ENCODE measurements at places on chromosomes 2 and 18.
A peak's percentile ranks its signal among the peaks of the same experiment; 100 is the strongest.

DNA sequence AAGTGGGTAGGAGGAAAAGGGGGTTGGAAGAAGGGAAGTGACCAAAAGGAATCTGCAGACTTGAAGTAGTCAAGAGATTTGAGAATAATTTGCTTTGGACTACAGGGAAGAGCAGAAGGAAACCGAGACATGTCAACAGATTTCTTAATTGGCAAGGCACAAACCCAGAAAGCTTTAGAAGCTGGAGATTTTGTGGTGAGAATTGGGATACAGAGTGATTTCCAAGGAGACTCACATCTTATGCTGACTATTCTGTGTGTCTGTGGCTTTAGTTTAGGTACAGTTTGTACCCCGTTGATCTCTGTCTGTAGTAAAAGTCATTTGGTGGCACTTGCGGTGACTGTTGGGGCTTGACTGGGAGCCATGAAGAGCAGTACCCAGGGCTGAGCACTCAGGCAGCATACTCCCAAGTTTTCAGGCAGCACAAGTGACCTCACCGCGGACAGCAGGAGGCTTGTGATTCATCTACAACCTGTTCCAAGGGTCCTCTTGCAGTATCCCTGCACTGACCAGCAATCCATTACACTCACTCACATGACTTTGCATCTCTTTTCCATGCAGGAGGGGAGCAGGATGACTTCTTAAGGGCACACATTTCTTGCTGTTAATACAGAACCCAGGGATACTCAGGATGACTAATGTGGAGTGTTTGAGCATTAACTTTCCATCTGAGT is 97.1 kb upstream of the TNP1 start:
- no peak for DNase-seq

DNA sequence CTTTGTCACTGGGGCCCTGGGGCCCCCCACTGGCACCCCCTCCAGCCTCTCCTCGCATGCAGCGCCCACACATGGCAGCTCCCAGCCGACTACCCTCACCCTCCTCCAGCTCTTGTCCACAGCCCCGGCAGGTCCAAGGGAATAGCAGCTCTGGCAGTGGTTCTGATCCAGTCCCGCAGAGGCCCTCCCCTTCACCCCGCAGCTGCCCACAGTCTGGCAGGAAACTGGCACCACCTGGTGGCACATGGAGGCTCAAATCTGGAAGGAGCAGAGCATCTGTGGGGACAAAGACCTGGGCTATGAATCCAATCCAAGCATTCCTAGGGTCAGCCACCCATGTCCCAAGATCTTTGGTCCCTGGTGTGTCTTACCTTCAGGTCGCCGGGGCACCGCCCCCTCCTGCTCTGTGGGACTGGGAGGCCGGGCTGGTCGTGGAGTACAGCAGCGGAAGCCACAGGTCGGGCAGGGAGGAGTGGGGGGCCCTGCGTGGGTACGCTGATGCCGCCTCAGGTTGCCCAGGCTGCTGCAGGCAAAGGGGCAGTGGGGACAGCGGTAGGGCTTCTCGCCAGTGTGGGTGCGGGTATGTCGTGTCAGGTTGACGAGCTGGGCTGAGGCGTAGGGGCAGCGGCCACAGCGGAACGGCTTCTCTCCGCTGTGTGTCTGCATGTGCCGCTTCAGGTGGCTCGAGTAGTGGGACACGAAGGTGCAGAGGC is 2.3 kb downstream of the ZNF513 start:
- DNase-seq: no peak

DNA sequence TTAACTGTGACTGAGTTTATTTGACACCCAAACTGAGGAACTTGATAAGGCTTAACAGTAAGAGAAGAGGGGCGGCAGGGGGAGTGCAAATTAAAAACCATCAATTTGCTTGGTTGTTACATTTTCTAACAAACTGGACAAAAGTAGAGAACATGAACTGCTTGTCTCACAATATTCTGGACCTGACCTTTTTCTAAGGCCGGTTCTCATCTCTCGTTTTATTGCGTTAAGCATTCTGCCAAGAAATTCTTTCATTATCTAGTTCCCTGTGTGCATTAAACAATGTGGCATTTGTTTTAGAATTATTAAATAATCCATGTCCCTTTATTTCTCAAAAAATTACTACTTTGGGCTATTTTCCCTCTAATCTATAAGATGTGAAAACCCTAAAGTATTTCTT is 565.2 kb upstream of the PKDCC start:
- no peak for DNase-seq

- no peak for DNase-seq
These were observed 12.5 kb upstream of the TNFAIP6 start for GRCh38 chr2:151344906-151345305.

DNA sequence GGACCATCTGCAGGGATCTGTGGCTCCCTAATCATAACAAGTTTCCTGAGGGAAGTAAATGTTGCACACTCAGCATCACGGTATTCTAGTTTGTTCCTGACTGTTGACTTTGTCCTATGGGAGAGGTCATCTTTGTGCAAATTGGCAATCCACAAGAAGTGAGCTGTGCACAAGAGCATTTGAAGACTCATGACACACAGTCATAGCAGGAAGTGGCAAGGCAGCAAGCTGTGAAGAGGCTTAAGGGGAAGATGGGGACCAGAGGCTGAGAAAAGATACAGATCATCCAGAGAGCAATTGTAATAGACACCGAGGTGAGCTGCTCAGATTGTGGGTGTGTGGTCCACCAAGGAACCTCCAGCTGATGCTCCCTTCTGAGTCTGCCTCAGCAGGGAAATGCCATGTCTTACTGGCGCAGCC is 2.7 kb downstream of the TNP1 start:
- DNase-seq: no peak

DNA sequence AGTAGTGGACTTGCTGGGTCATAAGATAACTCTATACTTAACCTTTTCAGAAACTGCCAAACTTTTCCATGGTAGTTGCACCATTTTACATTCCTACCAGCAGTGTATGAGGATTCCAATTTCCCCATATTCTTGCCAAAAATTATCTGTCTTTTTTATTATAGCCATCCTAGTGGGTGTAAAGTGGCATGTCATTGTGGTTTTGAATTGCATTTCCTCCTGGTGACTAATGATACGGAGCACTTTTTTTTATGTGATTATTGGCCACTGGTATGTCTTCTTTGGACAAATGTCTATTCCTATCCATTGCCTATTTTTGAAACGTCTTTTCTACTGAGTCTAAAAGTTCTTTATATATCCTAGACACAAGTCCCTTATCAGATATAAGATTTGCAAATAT is 44.3 kb downstream of the CACNB4 start:
- no peak for DNase-seq

- DNase-seq: no peak
These were observed 236.3 kb downstream of the AGPS start for GRCh38 chr2:177628831-177629230.

DNA sequence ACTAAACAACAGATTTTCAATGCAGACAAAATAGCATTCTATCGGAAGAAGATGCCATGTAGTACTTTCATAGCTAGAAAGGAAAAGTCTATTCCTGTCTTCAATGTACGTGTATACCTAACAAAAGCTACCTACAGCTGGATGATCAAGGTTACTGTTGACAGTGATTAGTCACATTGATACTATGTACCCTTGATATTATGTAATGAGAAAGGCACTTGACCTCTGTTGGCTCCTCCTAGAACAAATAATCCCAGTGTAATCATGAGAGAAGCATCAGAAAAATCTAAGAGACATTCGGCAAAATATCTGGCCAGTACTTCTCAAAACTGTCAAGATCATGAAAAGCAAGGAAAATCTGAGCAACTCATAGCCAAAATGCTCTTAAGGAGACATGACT is 44.4 kb upstream of the LRRTM4 start:
- DNase-seq: no peak

DNA sequence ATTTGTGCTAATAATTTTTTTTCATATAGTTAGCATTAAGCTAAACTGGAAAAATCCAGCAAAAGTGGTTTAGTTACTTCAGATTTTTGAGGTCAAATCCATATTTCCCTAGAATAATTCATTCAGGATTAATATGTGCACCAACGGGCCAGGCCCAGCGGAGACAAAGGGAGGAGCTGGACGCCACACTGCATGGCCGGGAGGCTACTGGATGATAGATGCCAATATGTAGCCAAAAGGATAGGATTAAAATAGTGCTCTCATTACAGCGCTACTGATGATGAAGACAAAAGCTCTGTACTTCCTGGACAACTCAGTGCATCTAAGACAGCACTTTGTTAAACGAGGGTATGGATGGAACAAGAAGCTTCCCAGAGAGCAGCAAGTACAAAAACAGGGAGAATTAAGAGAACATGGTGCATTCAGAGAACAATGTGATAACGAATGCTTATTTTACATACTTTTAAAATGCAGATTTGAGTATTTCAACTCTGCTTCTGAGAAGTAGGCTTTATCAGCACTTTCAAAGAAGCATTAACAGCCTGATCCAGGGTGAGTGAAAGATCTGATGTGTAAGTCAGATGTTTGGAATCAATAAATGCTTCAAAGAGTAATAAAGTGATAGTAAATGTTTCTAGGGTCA is 39.8 kb downstream of the PPP4R1 start:
- no peak for DNase-seq

DNA sequence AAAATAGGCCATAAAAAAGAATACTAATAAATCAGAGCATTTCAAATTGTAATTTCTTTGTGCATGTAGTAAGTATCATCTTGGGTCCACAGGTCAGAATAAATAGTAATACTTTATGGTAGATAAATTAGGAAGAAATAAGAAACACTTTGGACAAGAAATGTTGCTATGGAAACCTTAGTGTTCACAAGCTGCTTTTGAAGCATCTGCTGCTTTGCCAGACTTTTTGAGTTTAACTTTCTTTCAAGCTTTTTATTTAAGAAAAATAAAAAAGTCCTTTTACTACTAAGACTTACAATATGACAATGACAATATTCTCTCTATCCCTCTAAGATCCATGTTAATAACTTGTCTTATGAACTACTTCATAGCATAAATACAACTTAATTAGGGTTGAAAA is 690.7 kb upstream of the FSHR start:
- DNase-seq: no peak

- DNase-seq: peak; percentile 6
These were observed 6.0 kb downstream of the COMMD1 start for GRCh38 chr2:61911510-61911909.

DNA sequence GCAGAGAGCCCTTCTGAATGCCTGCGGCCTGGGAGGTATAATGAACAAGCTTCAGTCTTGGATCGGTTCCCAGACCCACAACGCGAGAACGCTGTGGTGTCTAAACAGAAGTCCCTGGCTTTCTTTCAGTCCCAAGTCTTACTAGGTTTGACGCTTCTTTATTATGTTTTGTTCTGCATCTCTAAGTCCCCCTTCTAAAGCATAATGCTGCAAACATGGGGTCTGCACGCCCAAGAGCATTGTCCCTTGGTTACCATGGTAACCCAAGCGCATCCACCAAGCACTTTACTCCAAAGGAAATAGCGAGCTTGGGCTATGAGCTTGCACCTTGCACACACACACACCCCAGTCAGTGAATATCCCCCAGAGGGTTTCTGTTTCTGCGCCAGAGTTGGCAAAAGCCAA is 193.7 kb downstream of the INO80D start:
- peak; percentile 59 for DNase-seq

DNA sequence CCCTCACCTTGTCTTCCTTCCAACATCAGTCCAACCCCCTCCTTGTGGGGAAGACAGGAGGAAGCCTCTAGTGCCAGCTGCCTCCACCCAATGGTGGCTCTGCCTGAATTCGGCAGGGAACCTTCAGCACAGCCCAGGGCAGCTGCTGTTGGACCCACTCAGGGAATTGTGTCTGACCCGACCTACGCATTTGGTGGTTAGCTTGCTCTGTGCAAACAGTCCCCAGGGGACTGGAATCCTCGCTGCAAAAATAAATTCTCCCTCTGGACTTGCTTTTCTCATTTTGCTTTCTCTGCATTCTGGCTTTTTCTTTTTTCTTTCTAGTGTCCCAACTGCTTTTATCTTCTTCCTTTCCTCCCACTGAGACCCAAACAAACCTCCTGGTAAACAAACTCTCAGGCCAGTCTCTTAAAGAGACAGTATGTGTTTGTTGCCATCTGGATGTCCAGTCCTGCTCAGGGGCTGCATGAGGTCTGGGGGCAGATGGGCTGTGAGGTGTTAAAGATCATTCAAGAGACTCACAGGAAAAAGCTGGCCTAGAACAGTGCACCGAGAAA is 137.7 kb upstream of the HAAO start:
- DNase-seq: no peak

DNA sequence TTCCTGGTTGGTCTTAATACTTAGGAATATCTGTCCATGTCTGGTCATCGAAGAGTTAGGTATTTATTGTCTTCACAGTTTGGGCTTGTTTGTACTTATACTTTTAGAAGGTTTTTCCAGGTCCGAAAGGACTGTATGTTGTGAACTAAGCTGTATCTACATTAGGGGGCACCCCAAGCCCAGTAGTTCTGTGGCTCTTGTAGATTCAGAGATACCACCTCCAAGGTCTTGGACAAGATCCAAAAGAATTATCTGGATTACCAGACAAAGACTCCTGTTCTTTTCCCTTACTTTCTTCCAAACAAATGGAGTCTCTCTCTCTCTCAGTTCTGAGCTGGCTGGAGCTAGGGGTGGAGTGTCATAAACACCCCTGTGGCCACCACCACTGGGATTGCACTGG is 328.7 kb downstream of the ZNF804A start:
- DNase-seq: no peak

GRCh38 chr2:1709335-1709605 is 35.0 kb downstream of the PXDN start:
- DNase-seq: no peak

GRCh38 chr2:208006337-208006736 is 19.0 kb downstream of the PLEKHM3 start:
- no peak for DNase-seq

- DNase-seq: no peak
These were observed 391.1 kb downstream of the NCKAP5 start for GRCh38 chr2:133177196-133177595.

DNA sequence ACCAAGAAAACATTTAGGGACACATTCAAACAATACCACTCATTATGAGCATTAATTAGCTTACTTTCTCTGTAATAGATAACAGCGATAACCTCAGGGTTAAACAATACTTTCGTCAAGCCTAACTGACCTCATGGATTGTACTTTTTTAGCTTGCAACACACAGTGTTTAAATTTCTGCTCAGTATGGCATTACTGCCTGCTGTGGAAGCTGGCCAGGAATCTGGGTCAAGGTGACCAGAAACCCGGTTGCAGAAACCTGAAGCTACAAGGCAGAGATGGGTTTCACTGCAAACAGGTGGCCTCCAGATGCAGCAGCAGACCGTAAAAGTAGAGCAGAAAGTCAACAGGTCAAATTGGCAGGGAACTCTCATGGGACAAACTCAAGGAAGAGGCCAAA is 123.8 kb upstream of the FHL2 start:
- no peak for DNase-seq

DNA sequence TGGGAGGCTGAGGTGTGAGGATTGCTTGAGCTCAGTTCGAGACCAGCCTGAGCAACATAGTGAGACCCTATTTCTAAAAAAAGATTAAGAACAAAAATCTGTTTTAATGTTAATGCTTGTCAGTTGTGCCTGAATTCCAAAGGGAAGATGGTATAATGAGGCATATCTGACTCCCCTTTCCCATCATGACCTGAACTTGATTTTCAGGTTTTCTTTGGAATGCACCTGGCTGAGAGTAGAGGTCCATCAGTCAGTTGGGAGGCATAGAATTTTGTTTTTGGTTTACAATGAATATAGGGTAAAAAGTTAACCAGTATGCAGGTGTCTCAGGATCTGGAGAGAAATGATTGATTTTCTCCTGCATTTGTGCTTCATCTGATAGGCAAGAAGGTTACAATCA is 20.4 kb downstream of the RPIA start:
- DNase-seq: no peak
